BE2C (cell line): ENCODE measurements at places on chromosomes 12 and 14.

DNA sequence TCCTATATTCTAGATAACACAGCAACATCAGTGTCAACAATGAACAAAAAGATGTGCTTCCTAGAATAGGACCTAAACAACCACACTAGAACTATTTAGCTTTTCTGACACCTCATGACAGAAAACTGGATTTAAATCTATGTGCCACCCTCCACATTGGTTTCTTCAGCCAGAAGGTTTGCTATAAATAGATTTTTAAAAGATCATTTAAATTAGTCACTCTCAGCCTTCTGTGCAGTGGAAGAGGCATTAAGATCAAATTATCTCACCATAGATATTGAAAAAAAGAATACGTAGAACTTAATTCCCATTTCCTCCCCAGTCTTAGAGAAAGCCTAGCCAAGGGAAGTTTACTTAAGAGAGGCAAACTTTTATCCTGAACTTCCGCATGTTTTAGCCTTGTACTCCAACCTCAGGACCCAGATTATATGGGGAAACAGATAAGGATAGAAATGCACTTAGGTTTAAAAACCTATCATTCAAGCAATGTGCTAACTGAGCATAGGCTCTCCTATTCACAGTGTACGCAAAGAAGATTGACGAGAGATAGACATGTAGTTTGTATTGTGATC is 59.6 kb downstream of the NELL2 start:
- DNase-seq = no peak

DNA sequence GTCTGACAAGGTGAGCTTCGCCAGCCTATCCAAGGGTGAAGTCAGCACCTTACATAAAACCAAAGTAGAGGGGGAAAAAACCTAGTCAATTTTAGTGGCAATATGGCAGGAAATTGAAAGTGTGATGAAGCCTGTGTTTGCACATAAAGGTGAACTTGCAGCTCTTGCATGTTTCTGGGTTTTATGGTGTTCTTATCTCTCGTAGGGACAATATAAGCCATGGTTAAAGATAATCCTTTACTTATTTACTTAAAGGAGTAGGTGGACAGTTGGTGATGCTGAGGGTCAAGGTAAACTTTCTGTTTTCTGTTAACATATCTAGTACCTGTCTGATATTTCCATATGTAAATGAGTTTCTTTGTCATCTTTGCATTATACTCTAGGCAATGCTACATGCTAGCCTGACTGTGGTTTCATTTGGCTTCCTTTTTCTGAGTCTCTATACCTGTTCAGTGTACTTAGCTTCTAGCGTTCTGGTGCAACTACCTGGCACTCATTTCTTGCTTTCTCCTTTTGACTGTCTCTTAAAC is 32.8 kb downstream of the CCDC91 start:
- no peak for DNase-seq

- no peak for DNase-seq
Observed at GRCh38 chr12:131000000-131000486, 46.3 kb downstream of the ADGRD1 start.

DNA sequence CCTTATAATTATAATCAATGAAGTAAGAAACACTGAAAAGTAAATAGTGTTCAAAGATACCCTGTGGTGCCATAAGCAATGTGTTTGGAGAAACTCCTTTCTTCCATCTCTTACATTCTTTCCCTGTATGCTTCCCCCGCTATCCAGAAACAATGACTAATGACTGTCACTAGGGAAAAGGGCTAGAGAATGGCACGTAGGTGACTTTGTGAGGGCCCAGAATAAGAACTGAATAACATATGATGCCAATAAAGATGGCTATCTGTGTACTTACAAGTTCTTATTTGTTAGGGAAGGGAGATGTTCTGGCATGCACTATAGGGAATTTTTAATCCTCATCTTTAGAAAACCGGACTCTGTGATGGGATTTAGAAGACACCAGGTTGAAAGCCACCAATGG is 4.7 kb upstream of the KRT7 start:
- no peak for DNase-seq

DNA sequence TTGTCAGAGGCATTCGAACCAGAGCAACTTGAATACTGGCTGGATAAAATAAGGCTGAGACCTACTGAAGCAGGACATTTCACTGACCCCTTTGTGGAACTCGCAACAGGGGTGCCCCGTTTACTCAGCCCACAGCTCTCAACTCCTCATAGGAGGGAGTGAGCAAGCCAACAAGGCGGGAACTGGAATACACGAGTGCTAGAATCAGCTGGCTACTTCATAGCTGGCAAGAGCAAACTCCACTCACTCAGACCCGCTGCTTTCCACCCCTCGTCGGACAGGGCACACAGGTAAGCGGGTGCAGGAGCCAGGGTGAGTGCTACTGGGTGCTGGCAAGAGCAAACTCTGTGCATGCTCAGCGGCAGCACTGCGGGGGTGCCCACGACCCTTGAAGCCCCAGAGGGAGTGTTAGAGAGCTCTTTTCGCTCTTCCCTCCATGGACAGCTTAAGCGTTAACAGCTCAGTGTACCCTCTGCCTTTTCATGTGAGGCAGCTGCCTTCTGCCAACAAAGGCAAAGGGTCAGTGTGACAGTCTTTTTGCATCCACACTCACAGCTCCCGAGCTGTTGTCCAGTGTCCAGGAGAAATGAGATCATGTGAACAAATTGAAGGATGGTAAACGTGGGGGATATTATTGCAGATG is 15.7 kb downstream of the CAPZA3 start:
- DNase-seq = no peak

GRCh38 chr14:105096206-105096875 is 31.1 kb upstream of the GPR132 start:
- DNase-seq = no peak

DNA sequence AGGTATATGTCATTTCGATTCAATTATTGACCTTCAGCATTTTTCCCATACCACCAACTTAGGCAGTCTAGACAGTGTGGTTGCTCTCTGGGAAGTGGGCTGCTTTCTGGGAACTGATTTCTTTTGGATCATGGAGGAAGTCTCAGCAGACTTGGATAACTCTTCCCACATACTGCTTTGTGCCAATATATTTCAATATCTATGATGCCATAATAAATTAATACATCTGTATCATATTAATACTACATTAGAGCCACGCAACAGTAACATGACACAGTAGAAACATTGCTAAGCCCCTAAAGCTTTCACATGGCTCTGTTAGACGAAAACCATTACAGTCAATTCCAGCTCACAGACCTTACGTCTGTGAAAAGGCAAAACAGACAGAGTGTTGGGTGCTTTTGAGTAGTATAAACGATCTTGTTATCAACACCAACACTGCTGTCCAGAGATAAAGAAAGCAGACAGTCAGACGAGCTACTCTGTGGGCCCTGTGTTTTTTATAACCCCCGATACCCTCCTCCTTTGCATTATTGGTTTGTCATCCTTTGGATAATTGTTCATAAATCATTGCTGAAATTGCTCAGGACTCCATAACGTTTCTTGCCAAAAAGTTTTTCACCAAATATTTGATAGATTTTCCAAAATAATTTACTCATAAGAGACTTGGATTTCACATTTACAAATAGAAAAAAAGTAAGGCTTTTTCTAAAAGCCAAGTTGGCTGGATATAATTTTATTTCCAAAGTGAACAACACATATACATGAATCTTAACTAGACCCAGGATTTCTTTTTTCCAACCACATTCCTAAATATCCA is 439.7 kb downstream of the ADAMTS20 start:
- peak; percentile 12 for DNase-seq

DNA sequence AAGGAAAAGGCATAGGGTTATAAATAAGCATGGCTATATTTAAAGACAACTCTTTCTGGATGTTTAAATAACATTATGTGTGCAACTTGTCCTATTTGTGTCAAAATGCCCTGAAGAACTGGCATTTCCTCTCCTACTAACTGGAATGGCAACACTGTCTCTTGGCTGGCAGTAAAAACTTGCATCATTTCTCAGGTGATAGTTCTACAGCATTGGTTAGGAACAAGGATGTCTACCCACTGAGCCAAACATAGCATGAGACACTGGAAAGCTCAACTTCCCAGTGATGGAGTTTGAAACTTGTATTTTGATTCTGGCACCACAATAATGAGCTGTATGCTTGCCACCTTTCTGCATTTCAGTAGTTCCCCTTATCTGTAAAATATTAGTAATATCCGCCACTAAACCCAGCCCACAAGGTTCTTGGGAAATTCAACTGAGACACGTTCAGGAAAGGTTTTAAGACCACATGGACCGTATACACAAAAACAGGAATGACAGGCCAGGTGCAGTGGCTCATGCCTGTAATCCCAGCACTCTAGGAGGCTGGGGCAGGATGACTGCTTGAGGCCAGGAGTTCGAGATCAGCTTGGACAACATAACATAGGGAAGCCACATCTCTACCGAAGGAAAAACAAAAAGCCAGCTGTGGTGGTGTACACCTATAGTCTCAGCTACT is 5.1 kb downstream of the SLC38A2 start:
- DNase-seq = no peak

DNA sequence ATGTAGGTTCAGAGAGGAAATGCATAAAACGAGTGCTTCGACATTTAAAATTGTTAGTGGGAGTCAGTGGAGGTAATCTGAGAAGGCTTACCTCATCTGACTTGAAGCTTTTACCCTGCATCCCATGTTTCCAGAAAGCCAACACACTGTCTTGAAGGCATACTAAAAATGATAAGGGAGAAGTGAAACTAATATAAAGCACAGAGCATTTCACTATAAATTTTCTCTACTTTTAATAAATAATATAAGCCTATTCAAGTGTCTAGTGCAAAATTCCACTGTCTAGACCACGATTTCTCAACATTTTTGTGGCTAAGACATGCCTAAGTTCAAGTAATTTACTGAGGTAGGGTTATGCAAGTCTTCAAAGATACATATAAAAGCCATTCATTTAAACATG is 29.1 kb upstream of the CDKL1 start:
- no peak for DNase-seq

DNA sequence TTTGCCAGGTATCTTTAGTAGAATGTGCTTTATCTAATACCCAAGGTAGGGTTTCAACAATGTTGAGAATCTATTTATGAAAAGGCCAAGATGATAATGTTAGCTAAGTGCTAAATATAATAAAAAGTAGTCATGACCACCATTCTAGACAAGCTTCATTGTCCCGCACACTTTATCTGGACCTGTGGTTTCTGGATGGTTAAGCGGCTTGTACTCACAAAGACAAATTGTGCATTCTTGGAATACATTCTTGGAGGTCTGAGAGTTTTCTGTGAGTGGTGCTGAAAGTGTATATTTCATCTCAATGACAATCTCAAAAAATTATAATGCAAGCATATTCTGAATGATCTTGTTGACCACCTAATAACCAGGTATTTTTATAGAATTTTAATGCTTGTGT is 646.9 kb downstream of the DIO2 start:
- DNase-seq = no peak

DNA sequence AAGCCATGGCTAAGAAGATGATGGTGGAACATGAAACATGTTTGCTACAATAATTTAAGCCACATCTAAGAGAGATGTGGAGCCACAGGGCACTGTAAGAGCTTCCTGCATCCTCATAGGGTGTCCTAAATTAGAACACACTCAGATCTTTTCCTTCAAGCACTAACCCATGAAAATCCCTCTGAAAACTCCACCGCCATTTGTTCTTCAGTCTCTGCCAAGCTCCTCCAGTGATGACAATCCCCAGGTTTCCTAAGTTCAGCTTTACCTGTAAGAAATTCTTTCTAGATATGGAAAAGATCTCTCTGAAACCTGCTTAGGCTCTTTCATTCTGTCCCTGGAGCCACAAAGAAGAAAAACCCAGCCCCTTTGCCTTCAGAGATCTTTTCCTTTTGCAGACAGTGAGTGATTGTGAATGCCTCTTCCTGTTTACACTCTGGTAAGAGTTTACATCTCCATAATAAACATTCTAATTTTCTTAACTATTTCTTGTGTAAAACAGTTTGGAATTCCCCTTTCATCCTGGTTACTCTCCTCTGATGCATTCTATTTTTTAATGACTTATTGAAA is 907.2 kb downstream of the VRK1 start:
- DNase-seq = no peak

DNA sequence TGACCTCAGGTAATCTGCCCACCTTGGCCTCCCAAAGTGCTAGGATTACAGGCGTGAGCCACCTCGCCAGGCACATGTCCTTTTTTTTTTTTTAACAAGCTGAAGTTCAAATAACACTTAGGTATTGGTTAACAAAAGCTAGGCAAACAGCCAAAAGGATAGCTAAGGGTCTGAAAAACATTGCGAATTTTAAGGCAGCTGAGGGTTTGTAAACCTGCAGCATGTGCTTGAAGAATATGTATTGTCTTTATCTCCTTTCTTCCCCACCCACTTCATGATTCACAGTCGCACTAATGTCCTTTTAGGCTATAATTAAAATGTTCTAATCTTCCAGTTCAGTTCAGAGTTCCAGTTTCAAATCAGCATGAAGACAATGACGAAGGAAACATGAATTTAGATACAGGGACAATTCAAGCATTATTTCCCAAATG is 30.1 kb upstream of the CERS5 start:
- DNase-seq = no peak

DNA sequence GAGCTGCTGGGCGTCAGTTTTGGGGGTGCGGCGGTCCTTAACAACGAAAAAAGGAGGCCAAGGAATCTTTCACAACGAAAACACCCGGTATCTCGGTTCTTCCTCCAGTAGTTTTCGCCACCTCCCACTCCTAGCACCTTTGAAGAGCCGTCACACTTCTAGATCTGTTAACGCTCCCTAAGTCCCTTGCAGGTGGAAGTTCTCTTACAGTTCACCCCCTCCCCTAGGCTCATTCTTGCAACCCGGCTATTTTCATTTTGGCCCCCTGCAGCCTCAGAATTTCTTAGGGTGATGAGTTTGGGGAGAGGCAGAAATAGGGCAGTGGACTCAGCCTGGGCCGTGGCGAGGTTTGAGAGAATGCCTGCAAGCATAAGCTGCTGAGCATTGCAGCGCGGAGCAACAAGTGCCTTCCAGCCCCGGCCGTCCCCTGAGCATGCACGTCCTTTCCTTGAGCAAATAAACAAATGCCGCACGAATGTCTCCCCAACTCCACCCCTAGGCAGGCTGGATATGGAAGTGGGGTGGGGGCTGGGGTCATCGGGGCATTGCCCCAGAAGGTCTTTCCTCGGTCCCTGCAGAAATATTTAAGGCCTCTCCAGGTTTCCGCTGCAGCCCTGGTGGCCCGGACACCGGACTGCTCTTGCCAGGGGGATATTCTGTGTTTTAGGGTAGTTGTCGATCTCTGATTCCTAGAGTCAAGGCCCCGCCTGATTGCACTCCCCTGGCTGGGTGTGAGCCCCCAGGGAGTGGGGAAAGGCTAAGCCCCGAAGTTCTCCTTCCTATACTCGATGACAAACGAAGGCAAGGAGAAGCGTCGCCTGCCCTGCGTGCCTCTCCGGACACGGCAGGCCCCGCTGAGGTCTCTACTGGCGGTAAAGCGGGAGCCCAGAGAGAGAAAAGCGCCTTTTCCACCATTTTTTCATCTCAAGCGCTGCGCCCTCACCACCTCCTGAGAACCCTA is 1.6 kb downstream of the RFX4 start:
- DNase-seq = no peak

GRCh38 chr12:81095501-81096232 is 17.8 kb downstream of the ACSS3 start:
- DNase-seq = no peak

DNA sequence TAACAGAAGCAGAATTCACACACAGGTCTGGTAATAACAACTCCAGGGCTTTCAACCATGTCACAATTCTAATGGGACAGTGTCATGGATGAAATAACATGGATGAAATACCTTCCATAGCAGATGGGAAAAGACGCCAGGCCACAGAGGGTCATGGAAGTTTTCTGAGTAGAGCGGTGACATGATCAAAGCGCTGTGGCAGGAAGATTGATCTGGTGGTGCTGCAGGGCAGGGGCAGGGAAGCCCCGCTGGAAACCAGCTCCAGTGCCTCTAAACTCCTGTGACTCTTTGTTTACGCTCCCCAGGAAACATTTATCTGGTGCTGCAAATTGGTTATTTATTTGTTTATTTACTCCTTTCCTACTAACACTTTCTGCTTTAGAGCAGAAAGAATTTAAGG is 108.3 kb upstream of the HMGA2 start:
- no peak for DNase-seq
